ENCODE measurements at places on chromosomes 5 and 9.
A peak's percentile ranks its signal among the peaks of the same experiment; 100 is the strongest.

DNA sequence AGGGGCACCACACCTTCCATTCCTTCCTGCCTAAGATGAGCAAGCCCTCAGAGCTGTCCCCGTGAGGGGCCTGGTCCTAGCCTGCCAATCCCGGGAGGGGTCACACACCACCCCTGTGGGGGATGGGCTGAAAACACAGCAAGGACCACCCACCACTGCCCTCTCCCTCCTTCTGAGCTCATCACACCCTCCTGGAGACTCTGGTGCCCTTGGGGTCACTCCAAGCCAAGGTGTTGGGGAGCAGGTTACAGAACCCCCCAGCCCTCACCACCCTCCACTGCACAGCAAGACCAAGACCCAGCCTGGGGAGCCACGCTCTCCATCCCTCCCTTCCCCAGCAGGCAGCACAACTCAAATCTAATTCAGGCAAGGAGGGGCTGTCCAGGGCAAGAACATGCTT lies 60.5 kb upstream of the PPP1R26 start:
- DNase-seq = no peak

DNA sequence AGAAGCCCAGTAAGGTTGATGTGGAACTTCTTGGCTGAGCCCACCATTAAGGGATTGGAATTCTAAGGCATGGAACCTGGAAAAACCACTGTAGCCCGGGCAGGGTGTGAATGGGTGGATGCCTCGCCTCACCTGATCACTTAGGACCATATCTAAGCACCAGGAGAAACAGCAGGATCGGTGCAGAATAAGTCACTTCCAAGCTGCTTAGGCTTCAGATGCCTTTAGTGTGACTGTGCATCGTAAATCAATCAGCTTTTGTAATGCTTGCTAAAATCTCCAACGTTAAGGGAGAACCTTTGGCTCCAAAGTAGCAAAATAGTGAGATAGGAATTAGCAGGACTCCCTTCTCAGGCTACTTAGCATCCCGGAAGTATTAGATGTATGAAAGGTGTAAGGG lies 103.9 kb upstream of the MEGF10 start:
- DNase-seq = no peak

DNA sequence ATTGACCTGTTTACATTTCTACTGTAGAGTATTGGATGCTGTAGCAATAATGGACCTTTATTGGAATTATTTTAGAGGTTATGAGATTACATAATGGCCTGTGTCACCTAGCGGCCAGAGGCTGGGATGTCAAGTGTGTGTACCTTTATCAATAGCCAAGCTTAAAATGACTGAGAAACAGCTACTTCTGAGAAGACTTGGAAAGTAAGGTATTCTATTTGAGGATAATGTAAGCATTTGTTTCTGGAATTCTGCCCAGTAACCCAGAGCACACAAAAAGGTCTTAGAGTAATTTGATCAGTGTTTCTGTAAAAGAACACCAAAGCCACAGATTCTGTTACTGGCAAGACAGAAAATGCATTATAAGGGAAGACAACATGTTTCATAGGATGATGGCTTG lies 116.8 kb downstream of the MACIR start:
- DNase-seq = peak; percentile 27

DNA sequence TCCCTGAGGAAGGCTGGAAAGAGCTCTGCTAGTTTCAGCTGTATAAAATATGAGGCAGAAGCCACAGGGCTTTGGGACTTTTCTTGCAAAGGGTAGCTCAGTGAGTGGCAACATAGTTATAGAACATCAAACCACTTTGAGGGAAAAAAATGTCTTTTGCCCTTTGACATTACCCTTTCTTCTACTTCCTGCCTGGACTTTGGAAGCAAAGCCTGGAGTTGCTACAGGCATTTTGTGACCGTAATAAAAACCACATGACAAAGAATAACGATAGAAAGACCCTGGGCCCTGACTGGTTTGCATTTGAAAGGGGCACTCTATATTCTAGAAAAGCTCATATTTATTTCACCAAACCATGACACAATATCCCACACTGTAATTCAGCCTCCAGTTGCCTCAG lies 440.9 kb downstream of the DIRAS2 start:
- DNase-seq = no peak

DNA sequence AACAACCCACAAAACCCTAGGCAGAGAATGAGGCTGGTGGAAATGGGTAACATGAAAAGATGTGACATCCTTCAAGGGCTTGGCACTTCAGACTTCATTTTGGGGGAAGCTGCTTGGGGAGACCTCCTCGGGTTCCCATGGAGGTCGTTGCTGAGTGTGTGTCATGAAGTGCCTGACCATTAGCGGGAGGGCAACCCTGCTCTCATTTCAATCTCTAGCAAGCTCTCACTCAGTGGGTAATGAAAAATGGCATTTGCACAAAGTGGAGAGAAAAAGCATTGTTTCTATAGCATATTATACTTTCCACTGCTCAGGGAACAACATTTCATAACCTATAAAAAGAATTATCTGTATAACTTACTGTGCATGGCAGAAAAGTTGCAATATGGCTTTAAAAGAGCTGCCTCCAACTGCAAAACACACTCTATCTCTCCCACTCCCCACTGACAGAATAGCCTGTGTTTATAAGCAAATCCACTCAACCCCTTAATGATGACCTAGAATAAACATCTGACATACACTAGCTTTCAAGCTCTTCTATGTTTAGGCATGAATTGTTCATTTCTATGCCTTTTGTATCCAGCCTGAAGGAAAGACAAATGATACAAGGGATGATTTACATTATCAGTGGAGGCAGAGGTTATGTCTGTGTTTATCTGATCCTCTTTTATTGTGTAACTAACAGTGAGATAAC lies 357.2 kb downstream of the ZSWIM6 start:
- DNase-seq = no peak

DNA sequence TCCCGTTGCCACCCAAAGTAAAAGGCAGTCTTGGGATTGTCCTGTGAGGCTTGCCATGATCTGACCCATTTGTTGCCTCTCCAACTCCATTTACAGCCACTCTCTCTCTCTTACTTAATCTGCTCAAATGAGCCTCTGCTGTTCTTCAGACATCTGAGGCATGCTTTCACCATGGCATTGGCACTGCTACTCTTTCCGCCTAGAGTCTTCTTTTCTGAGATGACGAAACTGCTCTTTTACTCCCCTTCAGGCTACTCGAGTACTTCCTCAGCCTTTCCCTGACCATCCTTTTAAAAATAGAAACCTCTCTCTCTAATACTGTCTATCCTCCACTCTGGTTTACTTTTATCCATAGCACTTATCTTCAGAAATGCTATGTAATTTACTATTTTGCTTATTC lies 9.0 kb downstream of the FOCAD start:
- no peak for DNase-seq

DNA sequence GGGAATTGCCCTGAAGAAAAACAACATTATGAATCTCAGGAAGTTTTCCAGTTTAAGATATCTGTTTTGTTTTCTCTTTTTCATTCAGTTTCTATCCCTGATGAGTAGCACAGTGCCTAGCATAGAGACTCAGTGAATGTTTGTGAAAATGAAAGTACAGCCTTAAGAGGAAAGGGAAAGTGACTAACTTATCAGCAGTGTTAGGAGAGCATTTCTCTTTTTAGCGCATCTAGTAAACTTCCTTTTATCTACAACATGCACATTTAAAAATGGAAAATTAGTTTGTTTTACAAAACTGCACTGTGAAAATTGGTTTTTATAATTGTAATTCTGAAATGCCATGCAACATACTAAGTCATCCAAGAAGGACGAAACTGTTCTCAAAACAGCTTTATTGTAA lies 110.8 kb downstream of the SMARCA2 start:
- DNase-seq = no peak

- DNase-seq = no peak
Measured at GRCh38 chr5:151238303-151238741, 14.4 kb upstream of the CCDC69 start.

DNA sequence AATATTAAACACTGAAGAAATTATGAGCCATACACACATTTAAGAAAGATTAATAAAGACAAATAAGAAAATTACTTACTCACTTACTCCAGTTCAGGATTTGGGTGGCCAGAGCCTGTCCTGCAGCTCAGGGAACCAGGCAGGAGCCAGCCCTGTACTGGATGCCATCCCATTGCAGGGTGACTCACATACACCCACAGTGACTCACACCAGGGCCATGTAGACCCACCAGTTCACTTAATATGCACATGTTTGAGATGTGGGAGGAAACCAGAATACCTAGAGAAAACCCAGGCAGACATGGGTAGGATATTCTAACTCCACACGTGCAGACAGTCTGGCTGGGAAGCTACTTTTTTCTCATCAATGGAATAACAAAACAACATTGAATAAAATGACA lies 49.6 kb upstream of the ADRB2 start:
- peak; percentile 75 for DNase-seq

- no peak for DNase-seq
Measured at GRCh38 chr9:13971415-13971814, 342.5 kb downstream of the NFIB start.

GRCh38 chr5:82169892-82170291 lies 108.3 kb downstream of the RPS23 start:
- DNase-seq = no peak

- no peak for DNase-seq
Measured at GRCh38 chr5:74632947-74633356, 7.6 kb downstream of the ENC1 start.

GRCh38 chr9:34995670-34996060 lies 6.1 kb downstream of the DNAJB5 start:
- DNase-seq = no peak

DNA sequence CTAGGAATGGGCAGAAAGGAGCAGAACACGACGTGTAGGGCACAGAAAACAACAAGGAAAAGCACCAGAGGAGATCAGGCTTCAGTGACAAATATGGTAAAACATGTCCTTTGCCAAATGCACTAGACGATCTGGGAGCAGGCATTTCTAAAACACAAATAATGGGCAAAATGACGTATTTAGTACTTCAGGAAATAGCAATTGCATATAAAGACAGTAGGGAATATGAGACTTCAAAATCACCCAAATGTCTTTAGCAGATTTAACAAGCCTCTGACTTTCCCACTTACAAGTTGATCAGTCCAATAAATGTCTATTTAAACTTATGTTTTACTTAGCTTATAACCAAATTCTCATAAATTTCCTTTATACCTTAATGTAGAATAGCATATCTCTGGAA lies 969.6 kb upstream of the C9orf72 start:
- DNase-seq = no peak

DNA sequence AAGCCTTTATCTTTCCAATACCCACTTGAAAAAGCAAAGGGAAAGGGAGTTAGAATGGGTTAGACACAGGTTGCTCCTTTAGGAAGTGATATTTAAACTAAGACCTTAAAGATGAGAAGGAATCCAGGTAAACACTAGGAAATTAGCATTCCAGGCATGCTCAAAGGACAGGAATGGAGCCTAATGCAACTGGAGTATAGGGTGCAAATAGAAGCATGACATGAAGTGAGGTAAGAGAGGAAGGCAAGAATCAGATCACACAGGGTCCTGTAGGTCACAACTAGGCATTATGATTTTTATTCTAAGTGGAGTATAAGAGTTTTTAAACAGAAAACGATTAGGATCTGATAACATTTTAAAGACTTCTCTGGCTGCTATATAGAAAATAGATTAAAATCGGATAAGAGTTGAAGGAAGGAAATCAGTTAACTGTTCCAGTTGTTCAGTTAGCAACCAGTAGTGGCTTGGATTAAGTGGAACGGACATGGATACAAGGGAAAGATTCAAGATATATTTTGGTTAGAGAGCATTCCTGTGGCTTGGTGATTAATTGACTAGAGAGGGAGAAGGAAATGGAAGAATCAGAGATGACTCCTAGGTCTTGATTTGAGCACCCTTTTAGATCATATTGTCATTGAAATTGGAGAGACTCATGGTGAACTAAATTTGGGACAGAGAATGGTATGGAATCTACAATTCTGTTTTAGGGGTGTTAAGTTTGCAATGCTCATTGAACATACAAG lies 95.9 kb downstream of the FBXO4 start:
- DNase-seq = no peak

GRCh38 chr5:173557123-173557903 lies 59.1 kb downstream of the BOD1 start:
- no peak for DNase-seq

All from amniotic stem cell (primary cell).